ENCODE measurements at places on chromosomes 16 and 17.

GRCh38 chr16:23505180-23505665 lies 5.1 kb downstream of the GGA2 start:
- no peak for DNase-seq

GRCh38 chr17:46773676-46774075 lies 44.8 kb downstream of the WNT3 start:
- DNase-seq: no peak

- DNase-seq: no peak
Measured at GRCh38 chr16:56972403-56973293, 10.9 kb downstream of the CETP start.

DNA sequence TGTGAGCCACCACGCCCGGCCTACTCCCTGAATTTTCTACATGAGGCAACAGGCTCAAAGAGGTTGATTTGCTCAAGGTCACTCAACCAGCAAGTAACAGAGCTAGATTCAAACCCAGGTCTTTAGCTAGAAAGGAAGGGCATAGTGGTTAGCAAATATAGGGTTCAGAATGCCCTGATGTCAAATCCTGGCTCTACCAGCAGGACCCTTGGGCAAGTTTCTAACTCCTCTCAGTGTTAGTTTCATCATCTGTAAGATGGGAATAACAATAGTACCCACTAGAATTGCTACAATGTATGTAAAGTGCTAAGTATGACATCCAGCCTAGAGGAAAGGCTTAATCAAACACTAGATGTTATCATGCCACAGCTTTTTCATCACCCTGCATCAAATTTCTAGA lies 19.1 kb upstream of the CYB5B start:
- DNase-seq: no peak

DNA sequence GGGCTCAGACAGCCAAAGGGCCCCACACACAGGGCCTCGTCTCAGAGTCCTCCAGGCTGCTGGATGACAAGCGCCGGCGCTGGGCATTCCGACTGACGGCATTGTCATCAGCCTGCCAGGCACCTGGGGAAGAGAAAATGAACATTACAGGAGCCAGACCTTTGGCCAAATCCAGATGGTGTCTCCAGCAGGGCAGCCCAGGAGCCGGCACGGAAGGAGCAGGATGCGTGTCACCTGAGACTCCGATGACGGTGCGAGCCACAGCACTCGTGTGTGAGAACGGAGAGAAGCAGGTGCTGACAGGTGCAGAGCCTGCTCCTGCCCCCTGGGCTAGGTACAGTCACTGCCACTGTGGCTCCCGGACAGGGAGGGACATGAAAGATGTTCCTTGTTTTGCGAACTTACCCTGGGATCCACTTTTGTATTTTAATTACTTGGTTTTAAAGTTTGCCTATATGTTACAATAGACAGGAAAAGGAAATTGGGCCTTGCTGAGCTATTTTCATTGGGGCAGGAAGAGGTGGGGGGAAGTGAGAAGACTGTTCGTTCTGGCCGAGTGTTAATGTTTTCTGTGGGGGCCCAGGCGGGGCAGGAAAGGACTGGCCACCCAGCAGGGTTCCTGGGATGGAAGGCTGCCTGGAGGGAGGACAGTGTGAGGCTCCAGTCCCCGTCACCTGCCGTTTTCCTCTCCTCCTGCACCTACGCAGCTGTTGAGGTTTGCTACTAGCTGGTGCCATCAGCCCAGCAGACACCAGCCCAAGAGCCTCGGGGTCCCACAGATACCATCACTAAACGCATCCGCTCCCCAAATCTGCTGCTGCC lies 4.4 kb upstream of the FOXJ1 start:
- DNase-seq: no peak

DNA sequence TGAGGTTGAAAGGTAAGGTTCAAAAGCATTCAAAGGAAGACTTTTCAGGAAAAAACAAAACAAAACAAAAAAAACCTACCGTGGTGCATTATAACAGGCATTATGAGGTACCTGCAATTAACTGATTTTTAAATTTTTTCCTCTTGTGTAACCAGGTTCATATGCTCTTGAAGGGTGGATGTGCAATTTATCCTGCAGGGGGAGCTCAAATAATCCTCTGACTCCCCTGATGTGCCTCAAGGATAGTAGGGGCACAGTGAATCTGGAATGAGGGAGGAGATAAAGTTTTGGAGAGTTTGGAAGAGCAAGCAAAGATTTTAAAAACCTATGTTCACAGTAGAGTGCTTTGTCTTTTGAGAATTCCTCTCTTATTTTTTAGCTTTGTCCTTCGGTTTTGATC lies 1349.4 kb downstream of the CDH8 start:
- no peak for DNase-seq

GRCh38 chr17:29445844-29446243 lies 55.7 kb downstream of the TAOK1 start:
- no peak for DNase-seq

GRCh38 chr17:82821554-82821953 lies 18.3 kb downstream of the ZNF750 start:
- no peak for DNase-seq

DNA sequence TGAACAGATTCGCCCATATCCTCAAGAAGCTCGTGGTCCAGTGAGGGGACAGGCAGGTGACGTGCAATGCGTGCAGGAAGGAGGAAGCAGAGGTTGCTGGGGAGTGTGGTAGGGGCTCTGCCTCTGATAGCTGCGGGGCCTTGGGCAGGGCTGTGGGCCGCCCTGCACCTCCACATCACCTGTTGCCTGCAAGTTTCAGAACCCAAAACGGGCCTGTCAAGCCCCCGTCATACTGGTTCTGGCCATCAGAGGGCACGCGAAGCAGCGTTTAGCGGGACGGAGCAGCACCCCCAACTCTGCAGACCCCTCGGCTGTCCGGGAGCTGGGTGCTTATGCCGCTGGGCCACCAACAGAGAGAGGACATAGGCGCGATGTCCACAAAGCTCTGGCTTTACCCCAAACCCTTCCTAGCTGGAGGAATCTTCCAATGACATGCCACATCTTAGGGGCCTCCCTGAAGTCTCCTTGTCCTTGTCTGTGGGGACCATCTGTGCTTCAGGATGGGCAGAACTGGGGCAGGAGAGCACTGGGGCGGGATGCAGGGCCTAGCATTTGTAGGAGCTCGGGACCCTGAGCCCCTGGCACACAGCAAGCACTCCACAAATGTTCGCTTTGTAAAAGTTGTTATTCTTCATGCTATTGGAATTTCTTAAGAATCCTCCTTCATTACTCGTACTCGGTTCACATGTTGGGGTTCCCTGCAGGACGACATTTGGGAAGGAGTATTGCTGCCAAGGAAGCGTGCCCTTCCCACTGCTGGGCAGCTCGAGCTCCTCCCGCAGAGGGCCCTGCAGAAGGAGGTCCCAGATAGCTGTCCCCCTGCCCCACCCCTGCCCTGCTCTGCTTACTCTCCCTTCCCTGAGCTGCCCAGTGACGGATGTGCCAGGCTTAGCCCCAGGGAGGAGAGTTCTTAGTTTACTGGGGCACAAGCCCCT lies 64.3 kb downstream of the CNGB1 start:
- no peak for DNase-seq

DNA sequence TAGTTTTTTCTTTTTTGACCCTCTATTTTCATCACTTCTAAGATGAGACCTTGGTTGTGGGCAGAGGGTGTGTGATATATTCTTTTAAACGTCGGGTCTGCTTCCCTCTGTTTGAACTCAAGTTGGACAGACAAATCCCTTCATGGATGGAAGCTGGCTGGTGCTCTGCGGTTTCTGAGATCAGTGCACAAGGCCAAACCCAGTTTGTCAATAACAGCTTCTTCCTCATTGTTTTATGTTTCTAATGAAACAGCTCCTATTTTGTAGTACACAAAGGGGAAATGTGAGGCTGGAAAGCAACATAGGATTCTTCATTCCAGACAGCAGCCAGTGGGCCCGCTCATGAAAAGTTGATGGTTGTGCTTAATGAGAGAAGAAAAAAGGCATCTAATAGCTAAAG lies 159.6 kb downstream of the PRKCA start:
- no peak for DNase-seq

DNA sequence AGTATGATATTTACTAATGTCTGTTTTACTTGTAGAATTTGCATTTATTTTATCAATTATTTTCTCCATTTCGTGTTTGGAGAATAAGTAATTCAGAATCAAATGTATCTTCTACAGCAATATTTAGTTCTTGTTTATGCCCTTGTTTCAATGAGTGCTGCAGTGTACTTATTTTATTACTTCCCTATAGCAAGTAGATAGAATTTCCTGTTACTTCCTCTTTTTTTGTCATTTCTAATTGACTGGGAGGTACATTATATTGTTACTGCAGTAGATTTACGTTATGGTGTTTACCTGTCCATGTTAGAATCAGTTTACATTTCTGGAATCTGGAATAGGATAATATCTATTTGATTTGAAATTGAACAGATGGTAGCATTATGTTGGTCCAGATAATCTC lies 71.2 kb downstream of the OMG start:
- no peak for DNase-seq

GRCh38 chr17:19752216-19753050 lies 4.3 kb upstream of the ALDH3A1 start:
- DNase-seq: no peak

DNA sequence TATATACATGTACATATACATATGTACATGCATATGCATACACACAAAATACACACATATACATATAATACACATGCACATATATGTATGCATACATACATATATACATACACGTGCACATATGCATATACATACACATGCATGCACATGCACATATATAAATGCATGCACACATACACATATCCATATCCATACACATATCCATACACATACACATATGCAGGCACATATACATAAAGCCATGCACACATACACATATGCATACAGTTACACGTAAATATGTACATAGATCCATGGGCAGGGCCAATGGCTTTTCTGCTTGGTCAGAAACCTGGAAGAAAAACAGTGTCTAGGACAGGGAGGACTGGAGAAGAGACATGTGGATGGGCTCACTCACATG lies 23.9 kb upstream of the USP10 start:
- no peak for DNase-seq

- DNase-seq: no peak
Measured at GRCh38 chr17:29141514-29141876, 38.7 kb downstream of the MYO18A start.

DNA sequence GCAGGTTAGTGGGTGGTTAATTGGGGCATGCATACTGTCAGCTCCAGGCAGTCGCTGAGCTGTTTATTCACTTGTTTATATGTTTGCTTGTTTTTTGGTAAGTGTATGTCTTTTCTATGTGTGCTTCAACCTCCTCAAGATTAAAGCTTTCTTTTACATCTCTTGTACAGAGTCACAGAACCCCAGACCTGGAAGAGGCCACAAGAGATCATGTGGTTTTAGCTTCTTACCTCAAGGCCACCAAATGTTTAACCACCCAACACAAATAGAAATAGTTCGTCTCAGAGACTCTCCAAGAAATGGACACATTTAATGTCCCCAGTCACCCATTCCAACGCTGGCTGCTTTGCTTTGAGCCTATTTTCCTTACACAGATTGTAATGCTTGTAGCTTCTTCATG lies 11.8 kb upstream of the TMEM98 start:
- DNase-seq: no peak

DNA sequence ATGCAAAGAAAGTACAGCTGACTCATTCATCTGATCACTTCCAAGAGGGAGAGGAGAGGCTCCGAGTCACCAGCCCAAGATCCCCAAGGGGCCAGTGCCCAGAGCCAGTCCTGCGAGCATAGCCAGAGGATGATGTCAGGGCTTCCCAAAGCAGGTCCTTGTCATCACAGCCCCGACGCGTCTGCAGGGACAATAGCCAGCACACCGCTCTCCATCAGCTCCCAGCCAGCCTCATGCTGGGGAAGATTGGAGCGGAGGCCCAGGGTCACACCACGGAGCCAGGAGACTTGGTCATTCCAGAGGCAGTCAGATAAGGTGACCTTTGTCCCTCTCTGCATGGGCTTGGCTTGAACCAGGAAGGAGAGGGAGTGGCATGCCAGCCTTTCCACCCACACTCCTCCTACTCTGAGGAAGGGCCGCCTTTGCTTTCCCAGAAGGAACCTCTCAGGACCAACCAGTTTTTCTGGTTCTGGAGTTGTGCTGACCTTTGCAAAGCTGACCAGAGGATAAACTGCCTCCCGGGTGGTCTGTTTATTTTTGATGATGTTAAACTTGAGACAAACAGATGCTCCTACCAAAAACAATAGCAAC lies 58.3 kb upstream of the ARHGAP44 start:
- DNase-seq: no peak

DNA sequence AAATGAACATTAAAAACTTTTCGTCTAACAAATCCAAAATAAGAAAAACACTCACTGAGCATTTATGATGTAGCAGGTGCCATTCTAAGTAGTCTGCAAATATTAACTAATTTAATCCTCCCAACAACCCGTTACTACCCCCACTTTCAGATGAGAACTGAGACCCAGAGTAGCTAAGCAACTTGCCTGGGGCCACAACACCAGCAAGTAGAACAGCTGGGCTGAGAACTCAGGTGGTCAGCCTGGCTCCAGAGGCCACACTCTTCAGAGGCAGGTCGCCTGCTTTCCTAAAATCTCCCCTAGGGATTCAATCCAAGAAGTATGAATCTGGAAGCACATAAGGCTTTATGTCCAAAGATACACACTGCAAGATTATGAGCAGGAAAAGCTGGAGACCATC lies 6.2 kb downstream of the MBTPS1 start:
- no peak for DNase-seq

DNA sequence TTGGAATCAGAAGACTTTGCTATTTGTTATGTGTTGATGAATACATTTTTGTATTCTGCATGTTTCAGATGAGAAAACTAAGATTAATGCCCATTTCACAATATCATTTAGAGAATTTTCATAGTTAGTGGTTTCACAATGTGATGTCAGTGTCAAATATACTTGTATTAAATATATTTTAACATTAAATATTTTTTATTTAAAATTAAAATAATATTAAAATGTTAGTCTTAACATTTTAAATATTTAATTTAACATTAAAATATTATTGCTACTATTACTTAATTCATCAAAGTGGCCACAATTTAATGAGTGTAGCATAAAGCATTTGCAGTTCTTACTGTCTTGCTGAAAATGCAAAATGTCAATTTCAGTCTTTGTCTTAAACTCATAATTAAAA lies 478.8 kb downstream of the KCNJ2 start:
- no peak for DNase-seq

DNA sequence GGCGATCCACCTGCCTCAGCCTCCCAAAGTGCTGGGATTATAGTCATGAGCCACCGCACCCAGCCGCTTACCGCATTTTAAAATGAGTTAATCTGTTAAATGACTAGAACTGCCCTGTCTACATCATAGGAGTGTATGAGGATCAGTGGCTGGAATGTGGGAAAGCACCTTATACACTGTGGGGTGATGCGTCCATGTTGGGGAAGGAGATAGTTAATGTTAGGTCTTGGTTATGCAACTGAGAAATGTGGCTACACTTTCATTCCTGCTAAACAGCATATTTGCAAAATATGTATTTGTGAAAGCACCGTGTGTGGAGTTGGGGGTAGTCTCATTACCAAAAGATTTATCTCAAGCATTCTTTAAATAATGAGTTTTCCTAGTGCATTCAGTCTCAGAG lies 107.6 kb downstream of the SPACA3 start:
- no peak for DNase-seq

All from vagina (tissue), 2 donors.